ENCODE measurements at places on chromosomes 5 and 9. TPM values are rescaled to one million over a fixed set of nuclear protein-coding genes. Genes with fewer than 3 reads are reported as not detected.

ANKRD31 gene
- under 0.01 TPM for total RNA-seq

NRARP gene
- total RNA-seq = 1.8 TPM

SLC46A2 gene
- total RNA-seq = not detected

PTGS1 gene
- total RNA-seq = 61.8 TPM

ECSCR gene
- total RNA-seq = 0.80 TPM

SLC36A2 gene
- total RNA-seq = not detected

SEMA6A gene
- total RNA-seq = 3.4 TPM

TRMT10B gene
- total RNA-seq = 2.6 TPM

REEP2 gene
- 28.3 TPM for total RNA-seq

MYO10 gene
- total RNA-seq = 37.0 TPM

SERINC5 gene
- total RNA-seq = 7.1 TPM

OMD gene
- not detected for total RNA-seq

FBP2 gene
- total RNA-seq = not detected

RANBP3L gene
- 0.13 TPM for total RNA-seq

OTP gene
- total RNA-seq = 0.24 TPM

INSL4 gene
- total RNA-seq = not detected

PCDHGC4 gene
- 0.13 TPM for total RNA-seq

TAF11L10 gene
- not detected for total RNA-seq

GIN1 gene
- 3.1 TPM for total RNA-seq

SVEP1 gene
- total RNA-seq = 14.1 TPM

NXNL2 gene
- total RNA-seq = not detected

DCAF10 gene
- total RNA-seq = 12.2 TPM

LMX1B gene
- total RNA-seq = not detected

LCNL1 gene
- total RNA-seq = not detected

COL27A1 gene
- 3.2 TPM for total RNA-seq

WDR38 gene
- total RNA-seq = not detected

PCDHA7 gene
- total RNA-seq = under 0.01 TPM

NDOR1 gene
- total RNA-seq = 15.6 TPM

GADD45G gene
- 1.8 TPM for total RNA-seq

CCDC192 gene
- not detected for total RNA-seq

SLC45A2 gene
- total RNA-seq = not detected

ADAMTSL1 gene
- total RNA-seq = 1.0 TPM

FPGS gene
- 57.8 TPM for total RNA-seq

BARX1 gene
- total RNA-seq = not detected

ARSI gene
- 14.1 TPM for total RNA-seq

GLDC gene
- total RNA-seq = 2.2 TPM

TEK gene
- 3.0 TPM for total RNA-seq

DELE1 gene
- 75.5 TPM for total RNA-seq

PFN3 gene
- not detected for total RNA-seq

HMCN2 gene
- not detected for total RNA-seq

KIF27 gene
- 2.5 TPM for total RNA-seq

GBA2 gene
- 14.7 TPM for total RNA-seq

BTNL3 gene
- total RNA-seq = not detected

STK32A gene
- 0.24 TPM for total RNA-seq

LRRC19 gene
- not detected for total RNA-seq

NDUFS6 gene
- total RNA-seq = 103 TPM

C5orf52 gene
- not detected for total RNA-seq

ROR2 gene
- total RNA-seq = 79.0 TPM

SLC34A3 gene
- total RNA-seq = not detected

PTGR1 gene
- total RNA-seq = 101 TPM

AK8 gene
- 0.88 TPM for total RNA-seq

EFNA5 gene
- 6.4 TPM for total RNA-seq

FOXE1 gene
- total RNA-seq = not detected

HAVCR2 gene
- 0.88 TPM for total RNA-seq

MEGF10 gene
- 6.3 TPM for total RNA-seq

PCAT7 gene
- total RNA-seq = not detected

KLF4 gene
- total RNA-seq = 10.0 TPM

ALDH1A1 gene
- total RNA-seq = 0.13 TPM

WDR31 gene
- 0.91 TPM for total RNA-seq

Measured in epithelial cell of alveolus of lung (primary cell).